ENCODE measurements at places on chromosomes 5 and 9. TPM values are rescaled to one million over a fixed set of nuclear protein-coding genes. Genes with fewer than 3 reads are reported as not detected.

The LIFR gene
- total RNA-seq = 0.18 TPM

- DNase-seq = peak; percentile 32
Observed at GRCh38 chr9:35903049-35903448, 3.0 kb upstream of the HRCT1 start.

- DNase-seq = no peak
Observed at GRCh38 chr5:9898319-9898718, 268.2 kb upstream of the TAS2R1 start.

DNA sequence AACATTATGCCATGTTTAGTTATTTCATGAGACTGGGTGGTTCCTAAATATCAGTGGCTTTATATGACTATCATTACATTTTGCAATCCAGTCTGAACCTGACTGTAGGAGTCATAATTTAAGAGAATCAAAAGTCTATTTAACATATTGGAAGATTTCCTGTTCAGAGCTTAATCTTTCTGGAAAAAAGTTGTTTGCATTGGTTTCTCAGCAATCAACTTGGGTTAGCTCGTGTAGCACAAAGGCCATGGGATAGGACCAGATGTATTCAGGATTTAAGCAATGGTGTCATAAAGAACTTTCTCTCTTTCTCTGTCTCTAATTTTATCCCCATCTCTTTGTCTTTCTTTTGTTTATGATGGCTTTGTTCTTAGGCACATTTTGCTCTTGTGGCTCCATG, 296.0 kb upstream of the KCNN2 start:
- no peak for DNase-seq

- DNase-seq = peak; percentile 50
Observed at GRCh38 chr9:19471737-19472648, 63.2 kb downstream of the ACER2 start.

DNA sequence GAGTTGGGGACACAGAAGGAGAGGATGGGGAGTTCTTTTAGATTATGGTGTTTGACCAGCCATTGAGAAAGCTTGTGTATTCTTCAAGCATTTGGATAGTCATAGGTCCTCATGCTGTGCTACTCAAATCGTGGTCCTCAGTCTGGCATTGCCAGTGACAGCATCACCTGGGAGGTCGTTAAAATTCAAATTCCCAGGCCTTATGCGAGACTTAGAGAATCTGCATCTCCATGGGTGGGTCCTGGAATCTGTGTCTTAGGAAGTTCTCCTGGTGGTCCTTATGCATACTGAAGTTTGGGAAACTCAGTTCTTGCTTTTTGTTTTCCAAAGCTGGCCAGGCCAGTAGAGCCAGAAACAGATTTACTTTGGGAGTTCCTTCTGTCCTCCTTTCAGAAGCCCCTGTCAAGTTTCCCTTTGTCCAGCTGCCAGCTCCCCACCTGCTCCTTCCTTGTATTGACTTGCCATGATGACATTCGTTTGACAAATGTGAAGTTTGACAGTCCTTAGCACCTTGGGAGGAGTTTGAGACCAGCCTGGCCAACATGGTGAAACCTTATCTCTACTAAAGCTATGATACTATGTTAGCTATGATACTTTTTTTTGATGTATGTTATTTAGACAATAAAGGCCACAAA, 95.6 kb downstream of the PALM2AKAP2 start:
- DNase-seq = no peak

GRCh38 chr5:78280261-78280660, 14.2 kb downstream of the AP3B1 start:
- no peak for DNase-seq

- DNase-seq = no peak
Observed at GRCh38 chr5:55993013-55993412, 1.8 kb downstream of the IL6ST start.

DNA sequence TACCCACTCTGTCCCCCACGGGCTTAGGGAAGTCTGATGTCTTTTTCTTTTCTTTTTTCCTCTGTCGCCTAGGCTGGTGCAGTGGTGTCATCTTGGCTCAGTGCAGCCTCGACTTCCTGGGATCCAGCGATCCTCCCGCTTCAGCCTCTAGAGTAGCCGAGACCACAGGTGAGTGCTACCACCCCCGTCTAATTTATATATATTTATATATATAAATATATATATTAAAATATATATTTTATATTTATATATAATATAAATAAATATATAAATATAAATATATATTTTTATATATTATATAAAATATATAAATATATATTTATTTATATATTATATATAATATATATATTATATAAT, 3.3 kb upstream of the ANXA2R start:
- DNase-seq = no peak

DNA sequence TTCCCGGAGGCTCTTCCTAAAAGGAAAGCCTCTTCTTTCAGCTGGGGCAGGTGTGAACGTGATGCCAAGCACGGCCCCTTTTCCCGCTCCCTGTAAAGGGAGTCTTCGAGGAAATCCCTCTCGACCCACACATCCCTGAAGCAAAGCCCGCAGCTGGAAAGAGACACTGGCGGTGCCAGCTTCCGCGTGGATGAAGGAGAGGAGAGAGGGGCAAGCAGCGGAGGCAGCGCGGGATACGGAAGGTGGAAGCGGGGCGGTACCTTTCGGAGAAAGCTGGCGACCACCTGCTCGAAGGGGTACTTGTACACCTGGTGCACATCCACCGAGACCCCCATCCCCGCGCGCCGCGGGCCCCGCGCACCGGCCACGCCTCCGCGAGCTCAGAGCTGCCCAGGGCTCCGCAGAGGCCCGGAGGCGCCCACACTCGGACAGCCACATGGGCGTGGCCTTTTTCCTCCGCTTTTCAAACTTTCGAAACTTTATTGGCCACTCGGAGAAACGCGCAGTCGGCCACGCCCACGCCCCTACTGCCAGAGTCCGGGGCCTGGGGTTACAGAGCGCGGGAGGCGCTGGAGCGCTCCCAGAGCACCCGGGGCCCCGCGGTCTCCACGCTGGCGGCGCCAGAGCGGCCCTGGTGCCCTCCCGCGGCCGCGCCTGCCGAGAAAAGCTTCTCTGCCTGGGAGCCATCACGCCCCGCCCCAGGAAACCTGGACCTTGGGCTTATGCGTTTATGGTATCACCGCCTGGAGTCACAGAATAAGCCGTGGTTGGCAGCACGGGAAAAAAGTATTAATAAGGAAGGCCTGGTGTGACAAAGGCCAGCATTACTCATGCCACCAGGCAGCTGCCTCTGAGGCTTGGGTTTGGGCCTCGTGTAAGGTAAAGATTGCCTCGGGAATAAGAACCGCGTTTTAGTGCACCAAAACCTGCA, at the start of gene PRELID2:
Gene PRELID2, minus strand, starts transcription at position 426 of the 931 bp plus-strand sequence. Its CDS starts 91 bp downstream, at position 335.
- peak; percentile 72 for DNase-seq

DNA sequence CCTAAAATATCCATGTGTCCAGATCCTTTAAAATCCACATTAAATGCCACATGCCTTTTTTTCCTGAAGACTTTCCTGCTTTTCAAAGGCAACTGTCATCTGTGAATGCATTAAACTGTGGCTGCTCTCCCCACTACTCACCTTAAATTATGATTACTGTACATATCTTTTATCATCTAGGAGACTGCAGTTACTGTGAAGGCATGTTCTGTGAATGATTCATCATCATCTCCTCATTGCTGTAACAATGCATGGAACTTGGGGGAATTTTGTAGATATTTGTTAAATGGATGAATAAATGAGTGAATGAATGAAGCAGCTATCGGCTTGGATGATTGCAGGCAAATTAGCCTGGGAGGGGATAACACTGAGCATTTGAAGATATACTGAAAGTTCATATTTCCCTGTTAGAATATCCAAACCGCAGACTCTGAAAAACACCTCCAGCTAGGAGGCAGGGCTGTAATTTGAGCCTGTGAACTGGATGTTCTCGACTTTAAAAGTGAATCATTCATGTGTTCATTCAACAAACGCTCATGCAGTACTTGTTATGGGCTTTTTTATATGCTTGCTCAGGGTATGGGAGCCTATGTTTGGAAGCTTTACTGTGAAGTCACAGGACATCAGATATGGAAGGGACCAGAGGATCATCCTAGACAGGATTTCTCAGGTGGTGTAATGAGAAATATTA, 519.2 kb downstream of the KIF4B start:
- no peak for DNase-seq

GRCh38 chr5:137752905-137753690, 1.1 kb downstream of the HNRNPA0 start:
- DNase-seq = peak; percentile 50

DNA sequence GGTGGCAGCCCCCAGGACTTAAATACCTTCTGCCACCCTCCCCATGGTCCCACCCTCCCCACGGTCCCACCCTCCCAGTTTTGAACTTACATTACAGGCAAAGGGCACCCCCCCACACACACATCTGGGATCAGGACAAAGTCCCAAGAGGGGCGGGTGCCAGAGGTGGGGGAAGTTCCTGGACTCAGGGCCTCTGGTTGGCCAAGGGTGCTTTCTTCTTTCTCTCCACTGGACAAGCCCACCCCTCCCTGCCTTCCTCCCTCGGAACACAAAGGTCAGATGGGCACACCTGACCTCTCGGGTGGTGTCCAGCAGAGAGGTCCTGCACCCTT, 19.1 kb upstream of the RALGDS start:
- DNase-seq = no peak

- no peak for DNase-seq
Observed at GRCh38 chr5:149285153-149285552, 13.5 kb downstream of the AFAP1L1 start.

GRCh38 chr5:55226027-55226933, 835 bp downstream of the MCIDAS start:
- peak; percentile 64 for DNase-seq

- DNase-seq = no peak
Observed at GRCh38 chr5:156694598-156694997, 155.5 kb upstream of the PPP1R2B start.

DNA sequence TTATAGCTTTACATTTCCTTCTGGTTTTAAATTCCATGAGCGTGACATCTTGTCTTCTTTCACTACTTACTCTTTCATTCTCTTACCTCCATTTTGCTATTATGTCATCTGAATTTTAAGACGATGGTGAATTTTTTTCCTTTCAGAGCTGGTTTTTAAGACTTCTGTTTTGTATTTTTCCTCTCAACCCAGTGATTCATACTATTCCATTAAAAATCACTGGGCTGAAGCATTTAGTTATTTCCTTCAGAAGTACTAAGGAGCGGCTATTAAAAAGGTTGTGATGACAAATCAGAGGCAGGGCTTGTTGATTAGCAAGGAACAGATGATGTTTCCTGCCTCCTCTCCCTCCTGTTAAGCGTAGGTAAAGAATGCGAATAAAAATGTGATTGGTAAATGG, 16.5 kb downstream of the AGXT2 start:
- no peak for DNase-seq

DNA sequence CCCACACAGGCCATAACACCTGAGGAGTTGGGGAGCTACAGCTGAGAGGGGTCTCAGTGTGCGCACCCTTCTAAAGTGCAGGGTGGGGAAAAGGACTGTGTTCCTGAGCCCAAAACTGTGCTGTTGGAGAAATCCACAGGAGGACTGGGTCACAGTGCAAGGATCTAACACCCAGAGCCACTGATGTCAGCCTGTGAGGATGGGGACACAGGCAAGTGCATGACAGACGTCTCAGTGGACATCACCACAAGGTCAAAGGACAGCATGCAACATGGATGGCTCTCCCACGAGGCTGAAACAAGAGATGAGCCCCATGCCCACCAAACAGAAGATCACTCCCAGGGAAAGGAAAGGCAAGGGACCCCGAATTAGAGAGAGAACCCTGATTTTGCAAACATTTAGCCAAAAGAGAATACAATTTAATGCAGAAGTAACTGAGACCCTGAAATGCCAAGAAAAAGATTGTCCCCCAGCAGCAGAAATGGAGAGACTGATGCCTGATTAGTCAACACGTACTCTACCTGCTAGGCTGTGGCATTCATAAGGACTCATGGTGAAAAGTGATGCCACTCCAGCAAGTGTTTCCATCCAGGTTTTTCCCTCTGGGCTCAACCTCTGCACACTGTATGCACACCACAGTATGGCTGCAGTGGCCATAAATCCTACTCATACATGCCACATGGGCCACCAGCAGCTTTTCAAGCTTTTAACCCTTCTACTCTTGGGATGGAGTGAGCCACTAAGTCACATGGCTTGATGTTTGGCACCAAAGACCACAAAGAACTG, 14.2 kb downstream of the KLF9 start:
- DNase-seq = no peak

All from activated CD4-positive, alpha-beta memory T cell treated with anti-CD3 and anti-CD28 coated beads, Interleukin-2, amount 10 ng/mL, durations not matched to agents 7 days and 5 days (primary cell).